Bone marrow (tissue), 2 donors: ENCODE measurements at places on chromosomes 7 and 10.

GRCh38 chr10:7958442-7958841 lies 96.0 kb upstream of the GATA3 start:
- DNase-seq = no peak

DNA sequence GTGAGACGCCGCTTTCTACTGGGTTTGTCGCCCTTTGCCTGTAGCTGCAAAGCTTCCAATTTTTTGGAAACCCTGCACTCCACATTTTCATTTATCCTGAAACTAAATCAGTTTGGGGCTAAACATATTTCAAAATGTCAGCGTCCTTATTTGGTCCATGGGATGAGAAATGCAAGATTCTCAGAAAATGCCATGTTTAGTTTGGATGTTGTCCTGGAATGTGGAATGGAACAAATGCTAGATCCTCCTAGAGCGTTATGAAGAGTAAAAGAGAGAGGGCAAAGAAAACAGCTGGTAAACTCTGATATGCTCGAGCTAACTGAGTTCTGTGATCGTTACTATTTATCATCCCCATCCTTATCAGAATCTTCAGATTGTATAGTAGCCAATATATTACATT lies 236.9 kb downstream of the KLF6 start:
- DNase-seq = no peak

GRCh38 chr10:43220657-43221418 lies 46.0 kb downstream of the RASGEF1A start:
- DNase-seq = no peak

DNA sequence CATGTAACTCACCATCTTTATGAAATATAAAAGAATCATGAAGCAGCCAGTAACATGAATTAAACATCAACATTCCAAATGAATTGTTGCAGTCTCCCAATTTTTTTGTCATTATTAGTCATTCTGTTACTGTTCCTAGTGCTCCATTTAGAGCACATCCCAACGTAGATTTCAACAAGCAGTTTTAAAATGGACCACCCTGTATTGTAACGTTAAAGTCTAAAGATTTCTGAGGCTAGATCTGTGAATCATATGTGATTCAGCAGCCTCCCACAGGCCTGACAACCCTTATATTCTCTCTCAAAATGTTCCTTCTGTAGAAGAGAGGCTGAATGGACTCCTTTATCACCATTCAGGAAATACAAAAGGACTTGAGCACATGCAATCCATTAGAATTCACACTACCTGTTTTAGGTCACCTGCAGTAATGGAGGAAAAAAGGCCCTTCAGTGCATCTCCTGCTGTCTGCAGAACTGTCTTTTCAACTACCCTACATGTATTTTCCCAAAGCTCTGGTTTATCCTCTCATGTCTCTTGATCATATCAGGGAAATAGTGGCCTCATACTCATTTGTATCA lies 81.4 kb downstream of the CACNA2D1 start:
- DNase-seq = no peak

- no peak for DNase-seq
Observed at GRCh38 chr7:107995184-107996071, 7.5 kb downstream of the LAMB1 start.

DNA sequence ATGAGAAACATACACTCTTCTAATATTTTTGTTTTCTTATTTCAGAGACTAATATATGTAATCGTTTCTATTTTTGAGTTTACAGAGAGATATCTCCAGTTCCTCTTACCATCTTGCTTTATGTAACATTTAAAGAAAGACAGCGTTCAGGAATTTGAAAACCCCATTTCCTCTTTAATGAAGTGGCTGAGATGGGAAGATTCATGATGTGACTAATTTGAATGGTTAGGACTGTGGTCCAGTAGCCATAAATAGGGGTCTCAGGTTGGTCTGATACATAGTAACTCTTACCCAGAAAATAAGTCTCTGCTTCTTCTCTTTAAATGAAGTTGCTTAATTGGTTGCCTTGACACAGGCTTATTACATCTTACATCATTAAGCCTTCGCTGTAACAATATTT lies 6.9 kb downstream of the KMT2E start:
- DNase-seq = no peak

GRCh38 chr7:16564023-16564380 lies 37.4 kb downstream of the LRRC72 start:
- peak; percentile 6 for DNase-seq

GRCh38 chr10:28737096-28737495 lies 59.8 kb downstream of the BAMBI start:
- no peak for DNase-seq
